CD4-positive, alpha-beta T cell treated with Interleukin-10 for 1 hour (primary cell): ENCODE measurements at places on chromosomes 4 and X.

DNA sequence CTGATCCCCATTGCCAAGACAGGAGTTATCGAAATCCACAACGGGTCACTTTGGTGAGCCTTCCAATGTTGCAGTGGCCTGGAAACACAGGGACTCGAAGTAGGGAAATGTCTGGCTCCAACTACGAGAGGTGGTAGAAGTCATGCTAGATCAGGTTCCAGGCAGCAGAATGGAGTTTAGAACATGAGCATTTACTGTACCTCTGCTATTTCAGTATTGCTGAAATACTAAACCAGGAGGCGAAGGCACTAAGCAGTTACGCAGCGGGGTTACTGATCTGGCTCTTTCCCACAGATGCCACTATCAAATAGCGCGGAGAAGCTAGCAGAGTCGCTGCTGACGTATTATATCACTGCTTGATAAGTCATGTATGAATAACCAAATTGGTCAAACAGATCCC is 56.3 kb downstream of the PTCHD1 start:
- no peak for DNase-seq

DNA sequence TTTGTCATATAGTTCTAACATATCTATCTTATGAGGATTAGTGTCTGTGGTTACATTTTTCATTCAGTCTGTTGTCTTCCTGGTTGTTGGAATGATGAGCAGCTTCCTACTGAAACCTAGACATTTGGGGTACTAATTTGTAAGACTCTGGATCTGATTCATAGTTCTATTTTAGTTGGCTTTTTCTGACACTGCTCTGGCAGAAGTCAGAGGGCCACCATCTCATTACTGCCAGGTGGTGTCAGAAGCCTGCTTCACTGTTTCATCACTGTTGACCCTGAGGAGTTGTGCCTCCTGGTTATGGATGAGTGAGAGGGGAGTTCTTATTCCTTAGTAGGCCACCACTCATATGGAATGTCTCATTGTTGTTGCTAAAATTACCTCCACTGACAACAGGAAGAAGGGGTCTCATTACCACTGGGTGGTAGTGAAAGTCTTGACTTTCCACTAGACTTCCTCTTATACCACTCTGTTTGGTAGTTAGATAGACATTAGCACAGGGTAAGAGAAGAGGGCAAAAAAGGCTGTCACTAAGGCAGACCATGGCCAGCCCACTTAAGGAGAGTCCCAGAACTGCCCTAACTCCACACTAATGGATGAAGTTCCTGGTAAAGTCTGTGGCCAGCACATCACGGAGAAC is 395.2 kb downstream of the SPOCK3 start:
- no peak for DNase-seq

DNA sequence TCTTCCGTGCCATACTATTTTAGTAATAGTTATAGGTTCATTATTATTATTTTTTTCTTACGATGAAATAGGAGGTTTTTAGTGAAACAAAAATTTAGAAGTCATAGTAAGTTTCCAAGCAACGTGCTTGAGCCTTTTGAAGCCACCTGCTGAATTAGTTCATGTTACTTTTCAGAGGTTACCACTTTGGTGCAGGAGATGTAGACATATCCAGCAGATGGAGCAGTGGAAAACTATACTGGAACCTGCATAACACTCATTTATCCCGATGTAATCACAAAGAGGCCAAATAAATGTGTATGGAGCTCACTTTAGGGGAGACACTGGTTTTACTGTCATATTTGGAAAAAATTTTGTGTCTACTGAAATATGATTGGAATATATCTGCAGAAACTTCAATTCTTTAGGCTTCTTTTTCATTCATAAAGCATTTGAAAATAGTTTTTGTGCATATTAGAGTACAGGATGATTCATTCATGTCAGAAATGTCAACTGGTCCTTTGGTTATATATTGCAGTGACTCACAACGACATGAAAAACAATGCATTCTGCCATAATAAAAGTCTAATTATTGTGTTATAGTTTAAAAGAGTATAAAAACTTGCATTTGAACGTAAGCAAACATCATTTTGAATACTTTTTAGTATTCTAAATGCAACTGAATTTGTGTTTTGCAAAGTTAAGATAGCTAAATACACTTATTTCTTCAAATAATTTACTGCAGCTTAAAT is 2182.9 kb upstream of the TENM3 start:
- no peak for DNase-seq

- no peak for DNase-seq
These were observed 43.3 kb downstream of the SHROOM4 start for GRCh38 chrX:50770702-50771101.

DNA sequence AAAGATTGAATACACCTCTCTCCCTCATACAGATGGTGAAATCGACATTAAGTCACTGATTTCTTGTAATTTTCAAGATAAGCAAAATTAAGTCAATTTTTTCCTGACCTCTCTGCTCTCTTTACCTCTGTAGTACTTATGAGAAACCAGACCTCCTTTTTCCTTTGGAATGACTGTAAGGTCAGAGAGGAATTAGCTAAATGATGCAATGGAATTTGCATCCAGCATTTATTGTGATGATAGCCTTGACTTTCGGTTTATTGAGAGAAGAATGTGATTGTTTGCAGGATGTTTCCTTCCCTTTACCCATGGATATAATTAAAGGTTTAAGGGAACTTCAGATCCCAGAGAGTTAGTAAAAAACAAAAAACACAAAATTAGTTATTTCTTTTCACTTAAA is 22.4 kb downstream of the STK26 start:
- DNase-seq = no peak

DNA sequence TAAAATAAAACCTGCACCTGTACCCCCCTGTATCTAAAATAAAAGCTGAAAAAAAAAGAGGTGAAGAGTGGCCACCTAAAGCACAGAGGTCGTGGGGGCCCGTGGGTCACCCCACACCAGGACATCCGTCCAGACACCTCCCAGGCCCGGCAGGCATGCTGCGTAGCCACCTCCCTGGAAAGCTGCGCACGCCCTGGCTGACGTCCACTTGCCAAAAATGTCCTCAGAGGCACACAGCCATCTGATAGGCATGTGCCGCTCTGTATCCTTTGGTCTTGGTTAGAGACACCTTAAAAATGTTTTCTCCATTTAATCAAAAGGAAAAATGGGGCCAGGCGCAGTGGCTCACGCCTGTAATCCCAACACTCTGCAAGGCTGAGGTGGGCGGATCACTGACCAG is 17.7 kb downstream of the FAM53A start:
- no peak for DNase-seq

DNA sequence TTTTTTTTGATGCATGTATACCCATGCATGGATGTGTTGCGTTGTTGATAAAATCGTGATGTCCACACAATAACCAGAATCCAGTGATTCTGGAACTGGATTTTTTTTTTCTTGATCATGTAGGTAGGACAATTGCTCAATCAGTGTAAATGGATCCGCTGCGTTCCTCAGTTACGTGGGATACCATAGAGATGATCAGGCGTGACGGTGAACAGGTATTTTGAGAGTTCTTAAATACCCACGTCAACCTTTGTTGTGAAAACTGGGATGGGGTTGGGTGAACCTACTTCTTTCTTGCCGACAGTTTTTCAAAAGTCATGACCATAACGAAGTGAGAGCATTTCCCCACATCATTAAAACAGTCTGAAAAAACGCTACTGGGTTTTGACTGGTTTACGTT is 913 bp upstream of the SMIM10L2A start:
- DNase-seq = no peak
